ENCODE measurements at places on chromosomes 3 and 15. TPM values are rescaled to one million over a fixed set of nuclear protein-coding genes. Genes with fewer than 3 reads are reported as not detected.

Gene ITIH3
- 0.14 TPM for total RNA-seq

Gene ZBTB11
- total RNA-seq, result 11.9 TPM

Gene CCR2
- total RNA-seq, result not detected

Gene CCDC191
- 1.7 TPM for total RNA-seq

Gene TRIM71
- total RNA-seq, result not detected
